ENCODE measurements at places on chromosomes 16 and 17. TPM values are rescaled to one million over a fixed set of nuclear protein-coding genes. Genes with fewer than 3 reads are reported as not detected.

DNA sequence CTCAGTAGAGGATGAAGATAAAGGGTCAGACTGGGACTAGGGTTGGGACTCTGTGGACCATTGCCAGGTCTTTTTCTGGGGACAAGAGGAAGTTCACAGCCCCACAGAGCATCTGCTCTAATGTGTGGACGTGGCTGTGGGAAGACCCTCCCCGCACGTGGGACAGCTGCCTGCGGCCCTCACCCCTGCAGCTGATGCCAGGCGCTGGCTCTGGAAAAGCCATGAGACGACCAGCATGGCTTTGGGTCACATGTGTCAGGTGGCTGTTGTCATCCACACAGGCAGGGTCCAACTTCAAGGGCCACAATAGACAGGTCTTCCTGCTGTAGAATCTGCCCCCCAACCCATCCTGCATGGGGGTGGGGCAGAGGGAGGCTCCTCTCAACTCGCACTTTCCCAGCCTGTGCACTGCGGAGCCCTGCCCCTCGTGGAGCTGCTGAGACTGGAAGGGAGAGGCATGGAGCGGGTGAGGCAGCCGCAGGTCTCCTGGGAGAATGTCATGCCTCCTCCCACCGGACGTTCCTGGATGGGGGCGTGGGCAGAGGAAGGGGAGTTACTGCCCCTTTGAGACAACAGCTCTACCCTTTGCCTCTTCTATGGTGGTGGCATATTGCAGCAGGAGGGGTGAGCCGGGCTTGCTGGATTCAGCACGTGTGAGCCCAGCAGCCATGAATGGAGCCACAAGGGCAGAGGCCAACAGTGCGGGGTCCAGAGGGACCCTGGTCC, 53.4 kb downstream of the PIMREG start:
- no peak for DNase-seq
- no peak overlapping the region for H3K4me3 ChIP-seq
- H3K4me1 ChIP-seq: peaks cover 16% of the 10 kb centered on the region
- H3K27ac ChIP-seq: no peak overlapping the region
- H3K36me3 ChIP-seq: no peaks in the 10 kb centered on the region

DNA sequence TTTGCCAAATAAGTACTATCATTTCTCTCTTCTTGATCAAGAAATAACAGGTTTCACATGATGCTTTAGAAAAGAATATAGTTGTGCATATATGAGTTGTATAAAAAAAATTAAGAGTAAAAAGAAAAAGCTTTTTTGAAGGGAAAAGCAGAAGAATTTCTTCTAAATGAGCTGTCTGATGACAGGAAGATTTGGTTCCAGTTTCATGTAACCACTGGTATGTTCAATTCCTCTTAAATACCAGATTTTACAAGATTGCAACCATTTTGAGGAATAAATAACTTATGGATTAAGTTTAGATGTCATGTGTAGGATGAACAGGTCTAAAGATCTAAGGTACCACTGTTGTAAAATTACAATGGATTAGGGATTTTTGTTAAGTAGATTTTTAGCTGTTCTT, 45.0 kb downstream of the VMP1 start:
- no peaks in the 10 kb centered on the region for H3K27me3 ChIP-seq
- no peak for DNase-seq
- H3K4me3 ChIP-seq: peak overlapping the region; percentile 51
- H3K36me3 ChIP-seq: peaks cover 17% of the 10 kb centered on the region

Gene HSD11B2
- total RNA-seq: 1.1 TPM

Gene ERN2
- total RNA-seq: not detected

DNA sequence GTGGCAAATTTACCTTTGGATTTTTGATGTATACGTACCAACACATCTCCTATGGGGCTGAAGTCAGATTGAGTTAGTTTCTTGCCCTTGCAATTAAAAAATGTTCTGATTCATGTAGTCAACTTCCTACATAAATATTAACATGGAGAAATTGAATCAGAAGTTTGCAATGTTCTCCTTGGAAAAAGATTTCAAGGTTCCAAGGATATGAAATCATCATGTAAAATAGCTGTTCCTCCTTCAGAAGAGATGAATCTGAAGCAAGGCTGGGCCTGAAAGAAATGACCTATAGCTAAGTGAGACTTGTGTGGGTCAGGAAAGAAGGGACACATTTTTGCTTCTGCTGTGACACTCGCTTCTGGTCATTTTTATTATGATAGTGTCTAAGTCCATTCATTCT, 131.7 kb downstream of the RGS9 start:
- no peak for DNase-seq
- no peak overlapping the region for H3K4me3 ChIP-seq
- no peaks in the 10 kb centered on the region for H3K36me3 ChIP-seq
- H3K4me1 ChIP-seq: peaks cover 8% of the 10 kb centered on the region
- no peaks in the 10 kb centered on the region for H3K27me3 ChIP-seq
- no peak overlapping the region for H3K27ac ChIP-seq

GRCh38 chr17:78735832-78736525, 46.1 kb downstream of the CYTH1 start:
- peak; percentile 49 for DNase-seq
- peak overlapping the region; percentile 88 for H3K4me3 ChIP-seq
- peak overlapping the region; percentile 93 for H3K27ac ChIP-seq
- peaks cover 5% of the 10 kb centered on the region for H3K36me3 ChIP-seq
- no peaks in the 10 kb centered on the region for H3K27me3 ChIP-seq
- H3K4me1 ChIP-seq: peaks cover 87% of the 10 kb centered on the region

Gene ABCC12
- total RNA-seq: not detected

GRCh38 chr17:47791025-47791424, 30.6 kb downstream of the OSBPL7 start:
- H3K4me1 ChIP-seq: peaks cover 5% of the 10 kb centered on the region
- H3K4me3 ChIP-seq: no peak overlapping the region
- no peak overlapping the region for H3K27ac ChIP-seq
- H3K36me3 ChIP-seq: no peaks in the 10 kb centered on the region
- peaks cover 46% of the 10 kb centered on the region for H3K27me3 ChIP-seq

DNA sequence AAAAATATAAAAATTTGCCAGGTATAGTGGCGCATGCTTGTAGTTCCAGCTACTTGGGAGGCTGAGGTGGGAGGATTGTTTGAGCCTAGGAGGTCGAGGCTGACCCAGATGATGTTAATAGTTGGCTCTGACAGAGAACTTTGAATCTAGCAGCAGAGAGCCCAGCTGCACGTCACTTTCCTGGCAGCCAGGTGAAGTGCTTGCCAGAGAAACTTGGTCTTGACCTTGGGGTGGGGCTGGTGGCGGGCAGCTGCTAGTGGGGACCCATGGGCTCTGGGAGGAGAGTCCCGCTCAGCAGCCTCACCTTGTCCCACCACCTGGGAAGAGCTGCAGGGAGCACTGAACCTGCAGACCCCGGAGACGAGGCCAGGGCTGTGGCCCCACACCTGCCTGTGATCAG, 3.1 kb upstream of the C16orf74 start:
- peaks cover 17% of the 10 kb centered on the region for H3K4me1 ChIP-seq
- H3K36me3 ChIP-seq: no peaks in the 10 kb centered on the region
- H3K27ac ChIP-seq: no peak overlapping the region
- H3K4me3 ChIP-seq: no peak overlapping the region

Gene WFIKKN2
- total RNA-seq: not detected

Gene SLC5A2
- total RNA-seq: not detected

Gene RAP1GAP2
- 0.81 TPM for total RNA-seq

DNA sequence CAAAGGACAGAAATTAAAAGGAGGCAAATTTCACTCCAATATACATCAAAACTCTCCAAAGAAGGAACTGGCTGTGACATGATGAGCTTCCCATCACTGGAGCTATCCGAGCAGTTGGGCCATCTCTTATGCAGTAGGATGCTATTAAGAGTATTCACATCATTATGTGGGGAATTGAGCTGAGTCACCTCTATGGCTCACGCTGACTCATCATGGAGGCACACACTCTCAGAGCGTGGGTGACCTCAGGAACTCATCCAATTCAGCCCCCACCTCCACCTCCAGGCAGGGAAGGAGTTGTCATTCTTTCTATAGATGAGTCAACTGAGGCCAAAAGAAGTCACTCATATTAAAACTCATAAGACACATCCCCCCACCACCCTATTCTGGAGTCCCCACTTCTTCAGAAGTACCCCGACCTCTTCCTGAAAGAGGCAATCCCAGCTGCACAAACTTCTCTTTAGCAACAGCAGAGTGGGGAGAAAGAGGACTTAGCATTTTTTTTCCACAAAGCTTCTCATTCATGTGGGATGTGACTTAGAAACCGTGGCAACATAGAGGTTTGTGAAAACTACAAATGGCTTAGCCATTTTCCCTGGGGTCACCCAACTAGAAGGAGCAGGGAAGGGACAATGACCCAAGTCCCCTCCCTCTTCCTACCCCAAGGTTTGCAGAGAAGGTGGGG, 32.5 kb downstream of the ABCC12 start:
- peaks cover 13% of the 10 kb centered on the region for H3K27me3 ChIP-seq
- peaks cover 15% of the 10 kb centered on the region for H3K4me1 ChIP-seq
- no peak overlapping the region for H3K27ac ChIP-seq

Gene SDR42E1
- 4.2 TPM for total RNA-seq

Gene KCNJ2
- total RNA-seq: not detected

Gene HCRT
- not detected for total RNA-seq

DNA sequence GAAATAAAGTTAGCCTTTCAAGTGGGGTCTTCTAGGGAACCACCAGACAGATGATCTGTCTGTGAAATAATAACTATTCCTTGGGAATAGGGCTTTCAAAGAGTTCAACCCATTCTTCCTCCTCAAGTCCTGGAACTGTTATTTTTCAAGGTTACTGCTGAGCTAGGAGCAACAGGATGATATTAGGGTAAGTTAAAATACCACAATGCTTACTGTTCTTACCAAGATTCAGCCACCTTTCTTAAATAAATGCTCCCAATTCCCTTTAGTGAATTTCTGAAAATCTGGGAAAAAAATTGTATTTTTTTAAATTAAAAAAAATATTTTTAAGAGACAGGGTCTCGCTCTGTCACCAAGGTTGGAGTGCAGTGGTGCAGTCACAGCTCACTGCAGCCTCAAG, 26.9 kb upstream of the ALDH3A2 start:
- H3K4me3 ChIP-seq: no peak overlapping the region
- no peaks in the 10 kb centered on the region for H3K4me1 ChIP-seq
- H3K27me3 ChIP-seq: no peaks in the 10 kb centered on the region
- no peak overlapping the region for H3K27ac ChIP-seq

DNA sequence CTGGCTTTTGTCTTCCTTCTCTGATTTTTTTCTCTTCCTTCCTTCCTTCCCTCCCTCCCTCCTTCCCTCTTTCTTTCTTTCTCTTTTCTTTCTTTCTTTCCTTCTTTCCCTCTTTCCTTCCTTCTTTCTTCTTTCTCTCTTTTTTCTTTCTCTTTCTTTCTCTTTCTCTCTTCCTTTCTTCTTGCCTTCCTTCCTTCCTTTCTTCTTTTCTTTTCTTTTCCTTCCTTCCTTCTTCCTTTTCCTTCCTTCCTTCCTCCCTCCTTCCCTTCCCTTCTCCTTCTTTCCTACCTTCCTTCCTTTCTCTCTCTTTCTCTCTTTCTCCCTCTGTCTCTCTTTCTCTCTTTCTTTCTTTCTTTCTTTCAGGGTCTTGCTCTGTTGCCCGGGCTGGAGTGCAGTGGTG, 54.4 kb downstream of the SCNN1G start:
- no peak overlapping the region for H3K4me3 ChIP-seq
- no peak overlapping the region for H3K27ac ChIP-seq
- no peaks in the 10 kb centered on the region for H3K4me1 ChIP-seq

GRCh38 chr17:28097254-28097653, 54.8 kb downstream of the NLK start:
- no peaks in the 10 kb centered on the region for H3K4me1 ChIP-seq
- DNase-seq: no peak
- no peaks in the 10 kb centered on the region for H3K27me3 ChIP-seq
- peaks cover 2% of the 10 kb centered on the region for H3K36me3 ChIP-seq
- no peak overlapping the region for H3K27ac ChIP-seq
- H3K4me3 ChIP-seq: no peak overlapping the region

DNA sequence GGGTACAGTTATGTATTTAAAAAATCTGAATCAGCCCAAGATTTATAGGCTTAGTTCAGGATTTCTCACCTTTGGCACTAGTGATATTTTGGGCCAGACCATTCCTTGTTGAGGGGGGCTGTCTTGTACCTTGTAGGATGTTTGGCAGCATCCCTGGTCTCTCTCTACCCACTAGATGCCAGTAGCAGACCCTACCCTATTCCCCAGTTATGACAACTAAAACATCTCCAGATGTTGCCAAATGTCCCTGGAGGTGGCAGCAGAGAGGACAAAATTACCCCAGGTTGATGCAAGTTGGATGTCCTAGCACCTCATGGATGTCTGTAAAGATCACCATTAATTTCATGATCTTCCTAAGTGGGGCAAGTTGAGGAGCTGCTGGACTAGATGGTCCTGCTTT, 45.8 kb downstream of the SYT17 start:
- H3K4me1 ChIP-seq: no peaks in the 10 kb centered on the region
- no peak overlapping the region for H3K27ac ChIP-seq
- peak; percentile 9 for DNase-seq
- no peaks in the 10 kb centered on the region for H3K36me3 ChIP-seq
- H3K4me3 ChIP-seq: no peak overlapping the region
- H3K27me3 ChIP-seq: peaks cover 5% of the 10 kb centered on the region

GRCh38 chr17:61480414-61480807, 28.2 kb downstream of the TBX4 start:
- no peaks in the 10 kb centered on the region for H3K4me1 ChIP-seq
- no peak for DNase-seq
- H3K4me3 ChIP-seq: no peak overlapping the region
- no peak overlapping the region for H3K27ac ChIP-seq

DNA sequence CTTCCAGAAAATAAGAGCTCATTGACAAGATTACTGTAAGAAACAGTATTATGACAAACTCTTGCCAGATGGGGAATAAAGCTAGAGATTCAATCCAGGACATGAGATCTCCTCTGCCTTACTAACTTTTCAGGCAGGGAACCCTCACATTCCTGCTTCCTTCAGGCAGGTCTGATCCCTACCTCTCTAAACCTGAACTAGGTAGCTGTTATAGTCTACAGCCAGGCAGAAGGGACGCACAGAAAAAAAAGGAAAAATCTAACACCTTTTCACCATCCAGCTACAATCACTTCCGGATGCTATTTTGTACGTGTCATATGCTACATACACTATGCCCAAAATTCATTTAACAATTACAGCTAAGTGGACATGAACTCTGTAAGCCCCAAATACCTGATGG, 41.2 kb downstream of the CNOT1 start:
- DNase-seq: no peak
- H3K27me3 ChIP-seq: no peaks in the 10 kb centered on the region
- no peak overlapping the region for H3K27ac ChIP-seq
- peaks cover 11% of the 10 kb centered on the region for H3K4me1 ChIP-seq

DNA sequence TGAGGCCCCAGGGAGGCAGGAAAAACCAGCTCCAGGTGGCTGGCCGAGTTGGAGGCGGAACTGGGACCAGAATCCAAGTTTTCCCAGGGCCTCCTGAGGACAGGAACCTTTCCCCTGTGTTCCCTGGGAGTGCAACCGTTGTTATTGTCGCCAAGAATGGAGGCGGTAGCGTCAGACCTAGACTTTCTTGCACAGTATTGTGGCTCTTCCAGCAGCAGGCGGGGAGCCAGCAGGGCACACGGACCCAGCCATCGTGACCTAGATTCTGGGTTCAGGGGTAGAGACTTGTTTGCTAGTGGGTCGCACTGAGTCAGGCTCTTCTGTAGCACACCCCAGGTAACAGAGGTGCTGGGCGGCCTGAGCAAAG, 667 bp upstream of the KIF19 start:
- DNase-seq: no peak
- H3K4me3 ChIP-seq: peak overlapping the region; percentile 19
- H3K4me1 ChIP-seq: peaks cover 10% of the 10 kb centered on the region
- no peak overlapping the region for H3K27ac ChIP-seq

Gene ST6GALNAC1
- total RNA-seq: 1.3 TPM

Gene MPP3
- 0.30 TPM for total RNA-seq

GRCh38 chr17:77499699-77500435, 359.1 kb downstream of the SEC14L1 start:
- H3K4me1 ChIP-seq: peaks cover 5% of the 10 kb centered on the region
- DNase-seq: peak; percentile 3
- H3K27me3 ChIP-seq: no peaks in the 10 kb centered on the region
- H3K4me3 ChIP-seq: no peak overlapping the region
- peaks cover 25% of the 10 kb centered on the region for H3K36me3 ChIP-seq
- peak overlapping the region; percentile 41 for H3K27ac ChIP-seq

All from activated naive CD4-positive, alpha-beta T cell treated with anti-CD3 and anti-CD28 coated beads for 36 hours (primary cell).